ENCODE measurements at places on chromosomes 4 and X.

GRCh38 chrX:10931976-10932375 lies 179.2 kb upstream of the HCCS start:
- no peak for DNase-seq

- no peak for DNase-seq
These were observed 21.7 kb upstream of the GPM6A start for GRCh38 chr4:175833574-175834311.

GRCh38 chr4:188959424-188959823 lies 820.2 kb downstream of the TRIML1 start:
- no peak for DNase-seq

- no peak for DNase-seq
These were observed 22.0 kb downstream of the FAM133A start for GRCh38 chrX:93695981-93696380.

DNA sequence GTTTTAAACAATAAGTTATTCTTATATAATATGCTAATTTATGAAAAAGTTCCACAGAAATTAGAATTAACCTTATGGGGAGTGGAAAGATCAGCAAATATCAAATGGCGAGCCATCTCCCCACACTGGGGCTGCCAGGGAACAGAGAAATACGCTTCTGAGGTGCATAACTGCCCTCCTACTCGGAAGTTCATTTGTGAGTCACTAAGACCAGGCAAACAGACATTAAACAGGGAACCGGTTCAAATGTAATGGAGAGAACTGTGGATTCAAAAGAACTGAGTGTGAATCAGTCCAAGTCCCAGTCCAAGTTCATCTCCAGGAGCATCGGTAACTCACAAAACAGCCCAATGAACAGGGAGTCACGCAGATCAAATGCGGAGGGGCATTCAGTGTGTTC lies 11.4 kb upstream of the S100G start:
- no peak for DNase-seq

DNA sequence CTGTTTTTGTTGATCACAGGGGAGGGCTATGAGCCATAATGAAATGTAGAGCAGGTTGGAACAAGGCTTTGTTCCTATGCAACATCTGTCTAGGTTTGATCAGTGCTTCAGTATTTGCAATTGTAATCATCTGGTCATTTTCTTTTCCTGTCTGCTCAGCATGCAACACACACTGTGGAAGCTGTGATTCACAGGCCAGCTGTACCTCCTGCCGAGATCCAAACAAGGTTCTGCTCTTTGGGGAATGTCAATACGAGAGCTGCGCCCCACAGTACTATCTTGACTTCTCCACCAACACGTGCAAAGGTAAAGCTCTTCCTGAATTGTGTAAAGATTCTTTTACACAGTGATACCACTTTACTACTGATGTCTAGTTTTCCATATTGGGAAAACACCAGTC lies 181.9 kb upstream of the ANXA3 start:
- no peak for DNase-seq
